G401 (cell line): ENCODE measurements at places on chromosomes 6 and 20. TPM values are rescaled to one million over a fixed set of nuclear protein-coding genes. Genes with fewer than 3 reads are reported as not detected.

GRCh38 chr20:32539817-32540675 is 45.1 kb downstream of the NOL4L start:
- DNase-seq, result no peak

DNA sequence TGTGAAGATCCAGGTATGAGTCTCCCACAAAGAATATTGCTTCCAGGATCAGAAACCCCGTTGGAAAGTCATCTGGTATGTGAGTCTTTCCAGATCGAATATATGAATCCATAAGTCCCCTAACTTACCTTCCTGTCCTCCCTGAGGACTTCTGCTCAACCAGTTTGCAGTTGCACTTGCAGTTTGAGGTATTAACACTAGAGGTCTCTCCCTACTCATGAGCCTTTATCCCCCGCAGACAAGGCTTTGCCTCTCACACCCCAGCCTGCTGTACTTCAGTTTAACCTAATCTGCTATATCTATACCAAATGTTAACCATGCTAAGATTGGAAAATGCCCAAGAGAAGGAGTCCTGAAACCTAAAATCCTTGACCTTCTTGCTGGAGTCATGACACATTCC is 135.3 kb upstream of the DEFB112 start:
- no peak for DNase-seq

Gene LY6G6D
- not detected in 2 replicates for total RNA-seq

Gene CALHM4
- not detected in 2 replicates for total RNA-seq

Gene ADGB
- not detected in 2 replicates for total RNA-seq

Gene PNPLA1
- not detected in 2 replicates for total RNA-seq
